Stimulated activated CD8-positive, alpha-beta memory T cell treated with anti-CD3 and anti-CD28 coated beads, Interleukin-15, amount 100 ng/mL, for 4 hours (primary cell): ENCODE measurements at places on chromosomes 2 and 18.

DNA sequence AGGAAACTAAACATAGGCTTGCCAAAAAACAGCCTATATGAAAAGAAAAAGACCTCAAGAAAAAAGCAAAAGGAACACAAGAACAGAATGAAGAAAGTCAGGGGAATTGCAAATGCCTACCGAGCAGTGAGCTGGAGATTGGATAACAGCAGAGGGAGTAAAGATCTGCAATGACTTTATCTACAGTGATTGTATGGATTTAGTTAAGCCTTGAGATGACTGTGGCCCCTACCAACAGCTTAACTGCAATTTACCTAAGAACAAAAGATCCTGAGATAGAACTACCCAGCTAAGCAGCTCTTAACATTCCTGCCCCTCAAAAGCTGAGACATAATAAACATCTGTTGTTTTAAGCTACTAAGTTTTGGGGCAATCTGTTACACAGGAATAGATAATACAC lies 20.5 kb downstream of the LNPK start:
- no peak for DNase-seq

- DNase-seq, result no peak
Measured at GRCh38 chr18:75010278-75010677, 198.7 kb downstream of the PTGR3 start.

GRCh38 chr2:29688429-29688828 lies 233.0 kb downstream of the ALK start:
- no peak for DNase-seq

DNA sequence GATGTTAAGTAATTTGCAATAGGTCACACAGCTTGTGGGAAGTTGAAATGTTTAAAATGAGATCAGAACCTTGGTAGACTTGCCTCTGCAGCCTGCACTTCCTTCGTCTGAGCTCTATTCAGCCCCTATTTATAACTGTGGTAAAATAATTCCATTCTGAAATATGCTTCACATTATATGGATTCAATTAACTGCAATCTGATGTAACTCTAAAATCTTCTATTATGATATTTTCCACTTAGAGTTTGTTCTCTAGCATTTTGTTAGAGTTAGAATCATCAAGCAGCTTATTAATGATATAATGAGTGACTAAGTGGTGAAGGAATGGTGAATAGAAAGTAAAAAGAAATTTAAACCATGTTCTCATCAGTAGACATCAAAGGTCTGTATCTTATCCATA lies 139.6 kb upstream of the ARHGAP28 start:
- DNase-seq, result no peak
